T-cell (primary cell): ENCODE measurements at places on chromosomes 5 and 9. TPM values are rescaled to one million over a fixed set of nuclear protein-coding genes. Genes with fewer than 3 reads are reported as not detected.

SUSD3 gene
- total RNA-seq: 71.2 TPM

FEM1C gene
- 15.1 TPM for total RNA-seq

MAP1B gene
- total RNA-seq: not detected

EIF4EBP3 gene
- total RNA-seq: 10.6 TPM

CTXN3 gene
- not detected for total RNA-seq

SLC25A2 gene
- total RNA-seq: 0.49 TPM

ACTBL2 gene
- not detected for total RNA-seq

PDE6A gene
- not detected for total RNA-seq

LRRC70 gene
- total RNA-seq: 4.2 TPM

CXCL14 gene
- not detected for total RNA-seq

OBP2A gene
- not detected for total RNA-seq

STC2 gene
- 1.2 TPM for total RNA-seq
